ENCODE measurements at places on chromosomes 4 and X.

DNA sequence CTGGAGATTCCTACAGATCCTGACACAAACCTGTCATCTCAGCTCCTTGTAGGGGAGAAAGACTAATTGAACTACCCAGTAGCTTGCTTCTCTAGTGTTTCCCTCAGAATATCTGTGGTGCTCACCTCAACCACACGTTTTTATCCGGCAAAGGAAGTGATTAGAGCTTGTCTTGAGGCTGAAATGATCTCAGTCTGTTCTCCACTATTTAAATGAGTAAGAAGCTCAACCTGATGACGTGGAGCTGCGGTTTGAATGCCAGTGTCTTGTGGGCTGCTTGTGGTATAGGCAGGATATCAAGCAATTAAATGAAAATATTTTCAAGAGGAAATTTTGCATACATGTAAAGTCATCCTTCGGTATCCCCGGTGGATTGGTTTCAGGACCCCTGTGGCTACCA lies 270.2 kb downstream of the TLL1 start:
- DNase-seq = no peak

DNA sequence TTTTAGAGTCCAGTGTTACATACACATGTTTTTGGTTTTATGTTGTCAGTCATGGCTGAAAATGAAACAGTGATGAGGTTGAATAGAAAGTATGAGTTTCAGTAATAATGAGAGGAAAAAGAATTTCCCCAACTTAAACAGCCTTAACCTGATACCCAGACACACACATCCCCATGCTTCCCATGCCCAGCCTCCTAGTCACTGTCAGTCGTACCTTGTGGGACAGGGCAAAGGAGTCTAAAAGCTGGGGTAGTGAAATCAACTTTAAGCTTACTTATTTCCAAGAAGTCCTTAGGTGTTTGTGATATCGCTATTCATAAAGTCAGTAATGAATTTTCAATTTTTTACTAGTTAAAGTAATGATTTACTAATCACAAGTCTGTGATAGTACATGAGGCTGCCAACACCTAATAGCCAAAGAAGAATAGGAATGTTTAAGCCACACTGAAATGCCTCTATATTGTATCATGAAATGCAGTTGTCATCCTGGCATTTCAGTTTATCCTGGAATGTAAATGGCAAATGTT lies 24.3 kb upstream of the GPR34 start:
- DNase-seq = no peak

GRCh38 chr4:127131527-127131926 lies 501.2 kb upstream of the INTU start:
- no peak for DNase-seq

- no peak for DNase-seq
Observed at GRCh38 chrX:95754411-95754810, 930.2 kb upstream of the DIAPH2 start.

GRCh38 chrX:142076633-142077032 lies 128.5 kb downstream of the MAGEC2 start:
- DNase-seq = no peak

DNA sequence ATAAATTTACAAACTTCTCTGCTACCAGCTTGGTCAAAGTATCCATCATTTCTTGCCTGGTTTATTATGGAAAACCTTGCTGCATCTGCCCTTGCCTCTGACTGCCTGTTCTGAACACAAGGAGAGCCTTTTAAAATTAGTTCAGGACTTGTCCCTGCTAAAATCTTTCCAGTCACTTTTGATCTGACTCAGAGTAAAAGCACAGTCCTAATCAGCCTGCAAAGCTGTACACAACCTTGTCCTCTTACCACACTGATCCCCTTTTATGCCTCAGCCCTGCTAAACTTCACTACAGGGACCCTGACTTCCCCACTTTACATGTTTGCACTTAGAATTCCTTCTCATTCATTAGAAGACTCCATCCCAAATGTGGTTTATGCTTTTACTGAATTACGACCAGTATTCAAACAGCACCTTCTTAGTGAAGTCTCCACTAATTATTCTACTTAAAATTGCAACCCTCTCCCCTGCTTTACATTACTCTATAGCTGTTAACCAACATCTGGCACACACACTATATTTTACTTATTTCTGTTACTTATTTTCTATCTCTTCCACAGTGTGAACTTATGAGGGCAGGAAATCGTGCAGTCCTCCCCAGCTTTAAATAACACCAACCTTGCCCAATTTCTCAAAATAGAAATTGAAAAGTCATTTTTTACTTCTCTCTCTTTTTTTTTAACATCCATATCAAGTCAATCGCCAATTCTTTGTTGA lies 6.3 kb downstream of the GABRA4 start:
- no peak for DNase-seq

DNA sequence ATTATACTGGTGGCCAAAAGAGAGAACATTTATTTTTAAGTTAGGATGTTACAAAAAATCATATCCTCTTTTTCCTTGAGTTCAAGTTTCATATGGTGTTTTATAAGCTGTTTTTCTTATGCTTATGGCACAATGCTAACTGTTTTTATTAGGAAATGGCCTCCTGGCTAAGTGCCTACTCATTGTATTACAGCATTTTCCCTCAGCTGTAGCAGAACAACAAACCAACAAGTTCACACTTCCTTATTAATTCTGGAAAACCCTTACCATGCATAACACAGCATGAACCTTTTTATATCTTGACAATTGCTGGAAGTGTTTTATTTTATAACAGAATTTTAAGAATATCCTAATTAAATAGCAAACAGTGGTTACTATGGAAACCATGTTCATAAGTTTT lies 165.8 kb downstream of the GASK1B start:
- no peak for DNase-seq

DNA sequence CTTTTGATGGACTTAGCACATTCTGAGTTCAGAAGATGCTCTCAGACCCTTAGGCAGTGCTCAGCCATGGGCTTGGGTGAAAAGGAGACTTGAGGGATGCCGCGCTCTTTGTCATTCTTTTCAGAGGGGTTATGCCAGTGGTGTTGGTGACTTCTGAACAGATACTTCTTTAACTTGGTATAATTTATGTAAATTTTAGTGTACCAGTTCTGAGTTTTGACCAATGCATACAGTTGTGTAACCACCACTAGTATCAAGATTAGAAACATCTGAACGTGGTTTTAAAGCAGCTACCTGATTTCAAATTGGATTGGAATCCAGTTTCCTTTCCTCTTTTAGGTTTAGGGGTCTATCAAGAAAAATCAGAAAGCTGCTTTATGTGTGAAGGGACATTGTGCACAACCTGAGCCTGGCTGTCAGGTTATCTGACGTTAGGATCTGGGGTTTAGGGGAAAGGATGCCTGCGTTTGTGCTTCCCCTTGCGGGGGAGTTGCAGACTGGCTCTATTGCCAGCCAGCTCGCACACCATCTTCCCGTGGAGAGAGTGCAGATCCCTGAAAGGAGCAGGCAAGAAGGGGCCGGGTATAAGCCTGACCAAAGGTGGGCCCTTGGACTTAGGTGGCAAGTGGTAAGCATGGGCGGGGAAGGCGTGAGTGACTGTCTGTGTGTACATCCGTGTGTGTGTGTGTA lies 19.0 kb downstream of the SMS start:
- DNase-seq = no peak

GRCh38 chrX:78532363-78532762 lies 126.8 kb downstream of the RTL3 start:
- no peak for DNase-seq

GRCh38 chrX:71533516-71533850 lies 579 bp downstream of the OGT start:
- no peak for DNase-seq

DNA sequence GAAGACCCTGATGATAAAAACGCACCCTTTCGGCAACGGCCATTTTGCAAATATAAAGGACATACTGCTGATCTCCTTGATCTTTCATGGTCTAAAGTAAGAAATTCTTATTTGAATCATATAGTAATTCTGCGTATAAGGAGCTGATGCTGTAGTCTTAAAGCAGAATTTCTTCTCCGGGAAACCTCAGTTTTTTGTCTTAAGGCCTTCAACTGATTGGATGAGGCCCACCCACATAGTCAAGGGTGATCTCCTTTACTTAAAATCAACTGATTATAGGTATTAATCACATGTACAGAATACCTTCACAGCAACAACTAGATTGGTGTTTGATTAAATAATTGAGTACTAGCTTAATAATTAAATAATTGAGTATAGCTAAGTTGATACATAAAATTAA lies 62.8 kb upstream of the DOCK11 start:
- DNase-seq = no peak

DNA sequence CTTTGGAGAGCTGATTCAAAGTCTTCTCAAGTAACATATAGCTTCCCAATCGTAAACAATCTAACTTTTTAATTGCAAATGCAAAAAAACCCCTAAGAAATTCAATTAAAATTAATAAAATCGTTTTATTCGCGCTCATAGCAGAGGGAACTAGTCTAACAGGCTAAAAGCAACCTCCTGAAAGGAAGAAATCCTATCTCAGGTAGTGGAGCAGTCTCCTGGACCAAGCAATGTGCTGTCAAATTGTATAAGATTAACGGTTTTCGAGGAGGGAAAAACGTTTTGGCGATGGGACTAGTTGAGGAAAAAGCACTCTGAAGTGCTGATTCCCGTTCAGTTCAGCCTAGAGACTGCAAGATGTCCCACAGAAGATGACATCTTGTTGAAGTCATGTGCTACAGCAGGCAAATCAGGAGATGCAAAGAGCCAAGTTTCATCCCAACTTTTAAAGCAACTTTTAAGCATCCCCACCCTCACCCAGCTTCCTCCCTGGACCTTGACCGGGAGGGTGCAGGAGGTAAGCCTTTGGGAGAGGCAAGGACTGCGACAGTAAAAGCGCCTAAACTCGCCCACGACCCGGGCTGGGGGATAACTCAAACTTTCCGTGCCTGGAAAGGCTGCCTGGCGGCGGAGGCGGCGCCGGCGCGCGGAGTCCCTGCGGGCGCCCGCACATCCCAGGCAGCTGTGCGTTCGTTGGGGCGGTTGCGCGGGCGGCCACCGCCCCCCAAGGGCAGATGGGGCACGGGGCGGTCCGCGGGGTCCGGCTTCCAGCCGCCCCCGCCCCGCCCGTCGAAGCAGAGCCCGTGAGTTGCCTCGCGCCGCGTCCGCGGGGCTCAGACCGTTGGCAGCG lies 784 bp downstream of the MAP7D3 start:
- DNase-seq = no peak

DNA sequence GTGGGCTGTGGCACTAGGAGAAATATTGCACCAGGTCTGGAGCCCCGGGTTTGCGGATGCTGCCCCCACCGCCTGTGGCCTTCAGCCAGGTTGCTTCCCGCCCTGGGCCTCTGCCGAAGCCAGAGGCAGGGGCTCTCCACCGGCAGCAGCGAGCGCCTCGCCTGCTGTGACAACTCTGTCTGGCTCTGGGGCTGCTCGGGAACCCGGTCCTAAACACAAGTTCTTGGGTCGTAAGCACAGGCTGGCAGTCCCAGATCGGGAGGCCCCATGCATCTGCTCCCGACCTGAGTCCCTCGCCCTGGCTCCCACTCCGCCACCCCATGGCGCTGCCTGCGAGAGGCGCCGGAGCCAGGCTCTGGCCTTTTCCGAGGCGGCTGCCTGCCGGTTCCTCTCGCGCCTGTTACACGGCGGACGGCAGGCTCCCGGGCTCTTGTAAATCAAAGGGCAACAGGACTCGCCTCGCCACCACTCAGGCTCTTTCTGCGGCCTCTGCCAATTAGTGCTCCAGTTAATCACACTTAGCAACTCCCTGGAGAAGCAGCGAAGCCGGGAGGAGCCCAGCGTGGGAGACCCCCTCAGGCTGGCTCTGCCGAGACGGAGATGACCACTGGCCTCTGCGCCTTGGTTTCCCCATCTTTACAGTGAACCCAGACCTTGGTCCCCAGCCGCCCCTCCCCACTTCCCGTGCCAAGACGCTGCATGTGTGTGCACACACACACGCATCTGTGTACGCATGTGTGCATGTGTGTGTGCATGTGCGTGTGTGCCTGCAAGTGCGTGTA lies 109.2 kb downstream of the DCTD start:
- DNase-seq = no peak

- DNase-seq = no peak
Observed at GRCh38 chrX:9318213-9318612, 146.6 kb upstream of the TBL1X start.

DNA sequence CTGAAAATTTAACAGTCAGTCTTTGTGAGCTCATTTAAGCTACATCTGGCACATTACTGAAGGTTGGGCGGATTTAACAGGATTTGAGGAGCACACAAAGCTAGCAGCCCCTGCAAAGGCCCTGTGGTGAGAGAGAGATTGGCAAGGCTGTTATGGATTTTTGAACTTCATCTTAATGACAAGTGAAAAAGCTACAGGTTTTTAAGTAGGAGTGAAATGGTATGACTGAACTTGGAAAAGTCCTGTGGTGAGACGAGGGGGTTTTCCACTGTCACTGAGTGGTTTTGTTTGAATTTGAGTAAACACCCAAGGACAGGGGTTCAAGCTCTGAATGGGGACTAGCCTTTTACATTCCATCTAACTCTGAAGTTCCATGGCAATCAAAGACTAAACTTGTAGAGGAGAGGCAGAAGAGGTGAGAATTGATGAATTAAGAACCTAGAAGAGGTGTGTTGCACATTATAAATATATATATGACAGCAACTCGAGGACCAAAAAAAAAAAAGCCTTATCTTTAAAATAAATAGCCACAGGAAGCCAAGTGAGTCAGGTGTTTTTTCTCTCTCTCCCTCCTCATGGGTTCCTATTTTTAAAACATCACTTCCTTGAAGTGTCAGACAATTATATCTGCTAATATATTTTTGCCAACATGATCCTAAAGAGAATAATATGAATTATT lies 47.8 kb upstream of the CLNK start:
- DNase-seq = no peak

- no peak for DNase-seq
Observed at GRCh38 chrX:2497961-2498780, 2.6 kb downstream of the DHRSX start.

- DNase-seq = no peak
Observed at GRCh38 chr4:40681600-40681999, 51.9 kb upstream of the RBM47 start.

DNA sequence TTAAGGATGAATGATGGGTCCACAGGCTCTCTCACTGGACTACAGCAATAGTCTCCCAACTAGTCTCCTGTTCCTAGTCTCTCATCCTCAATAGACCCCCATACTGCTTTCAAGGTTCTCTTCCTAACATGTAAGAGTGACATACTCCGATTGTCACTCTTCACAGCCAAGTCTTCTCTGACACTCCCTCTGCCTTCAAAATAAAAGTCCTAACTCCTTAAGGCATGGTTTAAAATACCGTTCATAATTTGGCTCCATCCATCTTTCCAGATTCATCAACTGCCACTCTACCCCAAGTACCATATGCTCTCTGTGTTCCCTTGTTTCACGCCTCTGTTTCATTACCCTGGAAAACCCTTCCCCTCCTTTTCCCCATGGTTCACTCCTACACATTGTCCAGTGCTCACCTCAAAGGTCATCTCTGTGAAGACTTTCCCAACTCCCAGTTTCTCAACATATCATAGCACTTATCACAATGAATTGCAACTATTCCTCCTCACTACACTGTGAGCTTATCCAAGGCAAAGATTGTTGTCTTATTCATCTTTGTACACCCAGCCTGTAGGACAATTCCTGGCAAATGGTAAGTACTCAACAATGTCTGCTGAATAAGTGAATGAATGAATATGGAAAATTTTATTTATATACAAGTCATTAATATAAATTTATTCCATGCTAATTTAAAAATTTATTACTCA lies 26.0 kb downstream of the SMARCA1 start:
- DNase-seq = no peak
